ENCODE measurements at places on chromosomes 16 and 17.

DNA sequence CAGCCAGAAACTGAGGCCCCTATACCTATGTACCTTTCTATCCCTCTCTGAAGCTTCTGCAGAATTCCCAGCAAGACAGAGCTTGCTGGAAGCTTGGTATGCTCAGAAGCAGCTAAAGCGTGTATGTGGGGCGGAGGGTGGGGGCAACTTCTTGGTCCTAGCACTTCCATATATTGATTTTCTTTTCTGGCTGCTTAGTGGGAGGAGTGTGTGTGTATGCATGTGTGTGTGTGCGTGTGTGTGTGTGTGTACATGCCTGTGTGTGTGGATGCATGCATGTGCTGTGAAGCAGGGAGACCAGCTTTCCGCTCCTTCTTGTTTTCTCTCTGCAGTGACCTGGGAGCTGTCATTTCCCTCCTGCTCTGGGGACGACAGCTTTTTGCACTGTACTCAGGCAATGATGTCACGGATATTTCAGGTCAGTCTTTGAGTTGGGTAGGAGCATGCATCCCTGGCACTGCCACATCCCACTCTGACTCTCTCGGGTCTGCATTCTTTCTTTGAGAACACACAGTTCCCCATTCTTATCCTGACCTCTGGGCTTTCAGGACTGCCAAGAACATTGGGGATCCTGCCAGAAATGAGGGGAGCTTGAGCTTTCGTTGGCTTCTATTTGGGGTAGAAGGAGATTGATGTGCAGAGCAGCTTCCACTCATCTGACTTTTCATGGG lies 10.7 kb downstream of the HPR start:
- no peak for DNase-seq

- peak; percentile 61 for DNase-seq
Measured at GRCh38 chr17:35373984-35374765, 754 bp upstream of the SLFN11 start.

DNA sequence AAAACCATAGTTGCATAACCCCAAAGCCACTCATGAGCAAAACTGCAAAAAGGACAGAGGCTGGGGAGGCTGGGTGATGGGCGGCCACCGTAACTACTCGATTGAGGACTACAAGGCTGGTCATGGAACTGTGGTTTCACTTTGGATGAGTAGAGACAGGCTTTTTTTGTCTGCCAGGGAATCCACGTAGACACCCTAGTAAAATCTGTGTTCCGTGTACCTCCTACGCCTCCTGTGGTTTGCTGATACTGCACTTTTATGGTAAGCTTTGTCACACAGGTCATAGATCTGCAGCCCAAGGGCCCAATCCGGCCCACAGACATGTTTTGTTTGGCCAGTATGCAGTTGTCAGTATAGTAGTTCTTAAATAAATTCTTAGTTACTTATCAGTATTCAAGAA lies 2.2 kb upstream of the TLCD3B start:
- DNase-seq, result no peak

DNA sequence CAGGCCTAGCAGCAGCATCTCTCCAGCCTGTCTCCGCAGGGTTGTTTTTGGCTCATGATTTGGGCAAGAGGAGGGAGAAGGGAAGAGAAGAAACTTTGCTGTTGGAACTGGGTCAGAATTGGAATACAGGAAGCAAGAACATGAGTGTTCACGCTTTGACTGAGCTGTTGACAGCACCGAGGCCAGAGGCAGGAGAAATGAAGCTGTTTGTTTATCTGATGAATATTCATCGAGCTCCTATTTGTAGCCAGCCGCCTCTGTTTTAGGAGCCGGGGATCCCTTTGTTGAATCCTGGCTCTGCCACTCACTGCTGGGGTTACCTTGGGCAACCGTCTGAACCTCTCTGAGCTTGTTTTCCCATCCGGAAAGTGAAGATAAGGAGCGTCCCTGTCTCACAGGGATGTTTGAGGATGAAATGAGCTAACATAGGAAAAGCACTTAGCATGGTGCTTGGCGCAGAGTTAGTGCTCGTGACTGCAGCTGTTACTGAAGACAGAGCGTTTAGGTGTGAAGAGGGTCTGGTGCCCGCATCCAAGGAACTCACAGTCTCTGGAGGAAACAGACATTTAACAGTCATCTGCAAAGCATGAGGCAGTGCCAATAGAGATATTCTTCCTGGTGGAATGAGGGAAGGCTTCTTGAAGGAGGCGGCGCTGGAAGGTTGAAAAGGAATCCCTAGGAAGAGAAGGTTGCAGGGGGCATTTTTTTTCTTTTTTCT lies 29.2 kb downstream of the RAP1GAP2 start:
- DNase-seq, result no peak

DNA sequence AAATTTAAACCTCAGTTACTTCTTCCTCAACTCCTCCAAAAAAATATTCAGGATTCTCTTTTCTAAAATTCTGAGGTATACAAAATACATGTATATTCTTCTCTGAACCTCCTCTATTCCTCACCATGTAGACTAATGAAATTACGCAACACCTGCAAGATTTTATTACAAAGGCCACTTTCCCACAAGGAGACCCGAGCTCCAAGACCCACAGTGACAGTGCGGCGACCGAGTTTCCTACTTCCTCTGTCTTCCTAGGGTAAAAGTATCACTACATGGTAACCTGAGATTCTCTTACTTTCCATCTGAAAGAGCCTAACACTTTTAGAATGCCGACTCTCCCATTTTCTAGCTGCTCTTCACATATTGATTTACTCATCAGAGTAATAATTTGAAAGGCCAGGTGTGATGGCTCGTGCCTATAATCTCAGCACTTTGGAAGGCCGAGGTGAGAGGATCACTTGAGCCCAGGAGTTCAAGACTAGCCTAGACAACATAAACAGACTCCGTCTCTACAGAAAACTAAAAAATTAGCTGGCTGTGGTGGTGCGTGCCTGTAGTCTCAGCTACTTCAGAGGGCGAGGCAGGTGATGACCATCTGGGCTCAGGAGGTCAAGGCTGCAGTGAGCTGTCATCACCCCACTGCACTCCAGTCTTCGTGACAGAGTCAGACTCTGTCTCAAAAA lies 35.7 kb downstream of the CYTH1 start:
- DNase-seq, result peak; percentile 20

DNA sequence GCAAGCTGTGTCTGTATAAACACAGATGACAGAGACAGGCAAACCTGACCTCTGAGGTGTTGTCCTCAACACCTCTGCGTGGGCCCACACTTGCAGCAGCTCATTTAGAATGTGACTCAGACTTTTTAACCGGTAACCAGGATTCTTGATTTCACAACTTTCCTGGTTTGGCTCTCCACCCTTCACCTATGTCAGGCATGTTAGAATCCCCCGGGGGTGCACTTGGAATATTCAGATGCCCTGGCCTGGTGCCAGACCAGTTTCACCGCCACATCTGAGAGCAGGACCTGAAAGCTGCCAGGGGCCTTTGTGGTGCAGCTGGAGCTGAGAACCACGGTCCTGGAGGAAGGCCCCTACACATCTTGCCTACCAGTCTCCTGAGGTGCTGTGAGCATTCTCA lies 4.8 kb downstream of the DHODH start:
- DNase-seq, result no peak

All from activated naive CD4-positive, alpha-beta T cell treated with anti-CD3 and anti-CD28 coated beads, Interleukin-2, amount 10 ng/mL, durations not matched to agents 7 days and 5 days (primary cell).